ENCODE measurements at places on chromosomes 6 and 20.

DNA sequence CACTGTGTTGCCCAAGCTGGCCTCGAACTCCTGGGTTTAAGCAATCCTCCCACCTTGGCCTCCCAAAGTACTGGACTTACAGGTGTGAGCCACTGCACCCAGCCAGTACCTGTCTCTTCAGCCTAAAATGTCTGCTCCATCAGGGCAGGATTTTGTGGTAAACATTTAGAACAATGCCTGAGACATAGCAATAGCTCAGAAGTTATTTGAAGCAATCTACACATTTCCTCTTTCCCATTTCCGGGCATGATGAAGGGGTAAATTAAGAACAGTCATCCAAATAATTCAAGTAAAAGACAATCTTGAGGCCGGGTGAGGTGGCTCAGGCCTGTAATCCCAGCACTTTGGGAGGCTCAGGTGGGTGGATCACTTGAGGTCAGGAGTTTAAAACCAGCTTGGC is 69.0 kb upstream of the ZNF217 start:
- DNase-seq = no peak

- DNase-seq = no peak
These were observed 107.7 kb downstream of the FOXF2 start for GRCh38 chr6:1496836-1497760.

GRCh38 chr6:32968093-32968866 is at the start of gene BRD2:
TSS of gene BRD2 (plus strand) at chr6:32968594. CDS start at chr6:32972899, 4,305 bp downstream.
- DNase-seq = peak; percentile 96

DNA sequence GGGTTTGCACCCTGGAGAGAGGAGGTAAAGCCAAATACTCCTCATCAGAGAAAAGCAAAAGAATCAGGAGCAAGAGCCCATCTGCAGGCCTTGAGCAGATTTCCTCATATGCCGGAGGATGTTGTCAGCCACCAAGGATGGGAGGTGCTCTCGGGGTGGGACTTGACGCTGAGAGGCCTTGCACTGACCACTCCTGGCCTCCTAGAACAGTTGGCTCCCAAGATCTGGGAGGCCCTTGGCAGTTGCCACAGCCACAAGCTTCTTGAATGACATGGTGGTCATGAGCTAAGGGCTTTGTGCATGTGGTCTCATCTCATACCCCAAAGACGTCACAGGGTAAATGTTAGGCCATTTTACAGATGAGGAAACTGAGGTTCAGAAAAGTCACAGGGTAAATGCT is 75.2 kb upstream of the PMEPA1 start:
- DNase-seq = no peak

DNA sequence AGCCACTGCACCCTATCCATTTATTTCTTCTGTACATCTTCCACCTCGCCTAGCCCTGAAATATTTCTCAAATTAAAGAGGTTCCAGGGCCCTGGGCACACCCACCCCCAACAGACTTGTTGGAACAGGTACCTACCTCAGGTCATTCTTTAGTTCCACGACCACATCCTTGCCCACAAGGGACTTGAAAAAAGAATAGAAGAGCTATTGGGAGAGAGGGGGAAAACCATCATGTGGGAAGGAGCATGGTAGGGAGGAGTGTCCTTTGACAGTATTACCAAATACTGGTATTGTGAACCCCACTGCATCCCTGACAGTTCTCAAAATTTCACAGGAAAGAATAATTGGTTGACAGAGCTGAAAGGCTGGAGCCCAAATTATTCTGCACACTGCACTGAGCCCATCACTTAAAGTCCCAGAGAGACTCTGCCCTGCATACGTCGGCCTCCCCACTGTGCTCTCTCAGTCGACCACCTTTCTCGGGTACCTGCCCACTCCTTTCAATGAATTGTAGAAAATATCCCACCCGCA is 762 bp downstream of the LSM2 start:
- DNase-seq = no peak

DNA sequence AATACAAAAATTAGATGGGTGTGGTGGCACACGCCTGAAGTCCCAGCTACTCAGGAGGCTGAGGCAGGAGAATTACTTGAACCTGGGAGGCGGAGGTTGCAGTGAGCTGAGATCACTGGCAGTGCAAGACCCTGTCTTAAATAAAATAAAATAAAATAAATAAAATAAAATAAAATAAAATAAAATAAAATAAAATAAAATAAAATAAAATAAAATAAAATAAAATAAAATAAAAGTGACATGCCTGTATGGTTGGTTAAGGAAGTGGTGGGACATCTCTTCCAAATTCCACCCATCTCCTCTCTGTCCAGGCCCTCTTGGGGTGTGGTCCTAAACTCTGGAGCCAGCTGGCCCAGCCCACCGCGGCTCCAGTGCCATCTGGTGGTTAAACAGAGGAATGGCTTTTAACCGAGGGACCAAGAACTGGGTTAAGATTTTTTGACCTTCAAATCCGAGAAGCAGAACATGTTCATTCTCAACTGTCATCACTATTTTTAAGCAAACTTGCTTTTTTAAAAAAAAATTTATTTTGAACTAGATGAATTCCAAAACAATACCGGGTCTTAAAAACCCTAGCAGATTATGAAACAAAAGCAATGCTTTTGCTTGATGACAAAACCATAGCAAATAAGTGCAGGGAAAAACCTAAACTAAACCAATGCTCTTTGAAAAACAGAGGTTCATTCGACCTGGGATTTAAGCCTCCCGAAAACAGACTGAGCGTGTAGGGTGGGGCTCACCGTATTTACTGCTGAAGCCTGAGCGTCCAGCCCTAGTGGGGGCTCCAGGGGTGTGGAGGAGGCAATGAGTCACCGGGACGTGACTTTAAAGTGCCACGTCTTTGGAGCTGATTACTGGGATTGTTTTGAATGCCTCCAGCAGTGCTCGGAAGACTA is 68.8 kb downstream of the CDC5L start:
- peak; percentile 36 for DNase-seq
